ENCODE measurements at places on chromosomes 7 and 10.

DNA sequence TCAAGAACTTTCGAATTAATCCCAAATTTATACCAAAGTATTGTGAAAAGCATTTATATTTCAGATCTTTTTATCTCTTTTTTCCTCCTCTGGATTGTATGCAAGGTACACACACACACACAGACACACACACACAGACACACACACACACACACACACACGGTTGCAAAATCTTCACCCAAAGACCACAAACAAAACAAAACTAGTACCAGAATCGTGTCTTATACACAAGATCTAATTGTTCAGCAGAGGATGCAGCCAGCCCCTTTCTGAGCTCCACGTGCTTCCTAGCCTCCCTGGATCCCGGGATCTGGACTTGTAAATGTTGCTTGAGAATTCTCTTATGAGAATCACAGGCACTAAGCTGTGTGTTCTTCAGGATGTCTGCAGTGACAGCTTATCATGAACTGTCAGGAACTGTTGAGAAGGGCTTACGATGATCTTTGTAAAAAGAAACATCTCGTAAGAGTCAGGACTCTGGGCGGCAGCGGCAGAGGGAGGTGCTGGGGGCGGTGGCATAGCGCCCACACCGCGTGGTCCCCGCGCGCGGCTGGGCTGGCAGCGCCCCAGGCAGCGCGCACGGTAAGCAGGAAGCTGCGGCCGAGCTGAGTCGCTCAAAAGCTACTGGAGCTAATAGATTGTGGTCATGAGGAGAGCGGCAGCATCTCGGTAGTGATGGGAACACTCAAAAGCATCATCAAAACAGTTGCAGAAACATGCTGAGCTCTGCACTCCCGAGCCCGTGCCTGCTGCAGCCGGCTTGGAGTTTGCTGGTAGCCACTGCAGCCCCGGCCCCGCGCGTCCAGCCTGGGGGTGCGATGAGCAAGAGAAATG lies 277.6 kb downstream of the GATA3 start:
- DNase-seq = peak; percentile 88

DNA sequence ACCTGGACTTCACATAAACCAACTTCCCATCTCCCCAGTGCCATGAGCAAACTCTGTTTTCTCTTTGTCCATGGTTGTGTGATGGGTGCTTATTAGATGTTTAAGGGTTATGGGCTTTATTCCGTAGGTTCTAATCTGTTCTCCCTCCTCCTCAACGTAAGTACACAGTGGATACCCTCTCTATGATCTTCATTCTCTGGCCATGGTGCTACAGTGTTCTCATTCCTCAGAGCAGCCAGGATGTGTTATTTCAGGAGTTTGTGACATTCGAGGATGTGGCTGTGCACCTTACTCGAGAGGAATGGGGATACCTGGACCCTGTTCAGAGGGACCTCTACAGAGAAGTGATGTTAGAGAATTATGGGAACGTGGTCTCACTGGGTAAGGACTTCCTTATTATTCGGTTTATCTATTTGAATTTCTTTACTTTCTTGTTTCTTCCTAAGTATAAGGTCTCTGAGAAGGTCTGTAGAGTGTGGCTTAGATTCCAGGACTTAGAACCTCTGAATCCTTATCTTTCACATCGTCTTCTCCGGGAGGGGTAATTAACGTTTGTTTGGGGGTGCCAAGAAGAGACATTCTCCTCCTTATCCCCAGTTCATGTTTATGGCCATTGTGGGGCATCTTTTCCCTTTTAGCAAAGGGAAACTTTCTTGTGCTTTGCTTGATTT lies 3.8 kb downstream of the ZNF655 start:
- no peak for DNase-seq

GRCh38 chr10:126910798-126911197 lies 5.6 kb downstream of the DOCK1 start:
- DNase-seq = no peak

DNA sequence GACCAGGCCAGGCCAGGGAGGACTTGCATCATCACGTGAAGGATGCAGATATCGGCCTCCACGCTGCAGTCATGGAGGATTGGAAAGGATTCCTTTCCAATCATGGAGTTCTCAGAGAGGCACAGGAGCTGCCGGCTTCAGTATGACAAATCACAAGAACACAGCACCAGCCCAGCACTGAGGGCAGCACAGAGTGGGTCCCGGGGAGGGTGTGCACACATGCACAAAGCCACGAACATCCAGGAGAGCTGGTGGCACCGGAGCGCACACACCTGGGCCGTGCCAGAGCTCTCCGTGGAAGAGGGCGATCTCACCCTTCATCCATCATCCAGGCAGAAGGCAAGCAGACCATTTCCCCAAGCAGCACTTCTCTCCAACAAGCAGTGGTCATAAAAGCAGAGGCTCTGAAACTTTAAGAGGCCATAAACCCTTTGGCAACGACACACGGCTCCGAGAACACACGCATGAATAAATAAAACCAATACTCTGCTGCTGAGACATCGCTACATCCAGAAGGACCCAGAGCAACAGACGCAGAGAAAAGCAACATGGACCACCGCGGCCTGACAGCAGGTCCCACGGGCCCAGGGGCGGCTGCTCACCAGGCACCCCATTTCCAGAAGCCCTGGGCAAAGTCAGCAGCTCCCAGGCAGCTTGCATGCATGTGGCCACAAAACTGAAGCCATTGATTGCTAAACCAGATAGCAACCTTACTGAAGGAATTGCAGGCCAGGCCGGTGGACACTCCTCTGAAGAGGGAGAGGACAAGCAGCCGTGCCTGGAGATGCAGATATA lies 180.8 kb downstream of the USP6NL start:
- peak; percentile 70 for DNase-seq

DNA sequence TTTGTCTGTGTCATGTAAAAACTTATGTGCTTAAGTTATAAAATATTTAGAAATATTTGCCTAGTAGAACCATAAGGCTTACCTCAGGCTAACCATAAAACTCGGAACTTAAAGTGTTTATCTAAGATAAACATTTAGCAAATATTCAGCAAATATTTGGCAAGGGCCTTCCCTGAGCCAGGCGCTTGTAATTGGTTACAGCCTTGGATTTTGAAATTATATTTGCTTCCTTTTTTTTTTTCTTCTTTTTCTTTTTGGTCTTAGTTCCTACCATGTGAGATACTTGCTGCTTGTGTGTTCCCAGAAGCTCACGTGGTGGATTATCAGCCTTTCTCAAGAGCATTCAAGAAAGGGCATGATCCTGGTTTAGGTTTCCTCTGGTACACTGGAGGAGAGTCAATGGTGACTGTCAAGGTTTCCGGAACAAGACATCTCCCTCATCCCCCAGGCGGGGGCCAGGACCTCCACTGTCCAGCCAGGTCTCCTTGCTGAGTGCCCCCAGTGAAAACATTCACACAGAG lies 5.2 kb upstream of the BRI3 start:
- no peak for DNase-seq

- peak; percentile 3 for DNase-seq
These were observed 227.8 kb upstream of the GRB10 start for GRCh38 chr7:51010534-51010933.

DNA sequence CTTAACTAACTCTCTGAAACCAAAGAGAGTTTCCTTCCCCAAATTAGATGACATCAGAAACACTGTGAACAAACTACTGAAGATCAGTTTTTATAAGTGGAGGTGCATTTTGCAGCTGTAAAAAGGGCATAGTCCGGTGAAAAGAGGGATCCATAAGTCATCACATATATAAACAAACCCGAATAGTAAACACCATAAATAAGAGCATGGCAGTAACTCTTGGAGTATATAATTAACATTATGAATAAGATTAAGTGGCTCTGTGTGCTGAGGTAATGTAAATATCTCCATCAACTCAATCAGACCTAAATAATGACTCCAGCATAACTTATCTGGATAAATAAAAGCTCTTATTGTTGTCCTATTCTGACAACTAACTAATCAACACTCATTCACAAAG lies 43.0 kb upstream of the SHTN1 start:
- no peak for DNase-seq

- peak; percentile 55 for DNase-seq
These were observed 14.2 kb downstream of the MTURN start for GRCh38 chr7:30148951-30149459.

GRCh38 chr7:266851-267840 lies 22.8 kb upstream of the FOXL3 start:
- DNase-seq = no peak

DNA sequence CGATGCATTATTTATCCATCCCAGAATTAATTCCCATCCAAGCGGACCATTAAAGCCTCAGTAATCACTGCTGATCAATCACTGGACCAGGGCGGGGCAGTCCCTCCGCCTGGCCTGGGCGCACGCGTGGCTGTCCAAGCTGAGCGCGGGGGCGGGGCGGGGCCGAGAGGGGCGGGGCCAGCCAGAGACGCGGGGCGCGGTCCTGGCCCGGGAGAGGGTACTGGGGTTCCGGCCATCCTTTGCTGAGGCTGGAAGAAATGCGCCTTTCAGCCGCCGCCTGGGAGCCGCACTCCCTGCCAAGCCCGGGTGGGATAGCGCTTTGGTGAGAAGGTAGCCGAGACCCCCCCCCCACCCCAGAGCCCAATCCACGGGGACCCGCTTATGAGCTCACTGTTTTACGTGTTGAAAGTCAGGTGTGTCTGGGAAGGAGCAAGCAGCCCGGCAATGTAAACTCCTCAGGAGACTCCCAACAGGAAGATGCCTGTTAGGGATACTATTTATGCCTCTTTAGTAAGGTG lies at the start of gene ARHGAP22:
TSS of gene ARHGAP22 (minus strand) at position 83 of the 518 bp plus-strand sequence. CDS start 277 bp downstream, outside the sequence.
- DNase-seq = peak; percentile 85

GRCh38 chr7:140889645-140890044 lies 35.1 kb downstream of the BRAF start:
- no peak for DNase-seq

DNA sequence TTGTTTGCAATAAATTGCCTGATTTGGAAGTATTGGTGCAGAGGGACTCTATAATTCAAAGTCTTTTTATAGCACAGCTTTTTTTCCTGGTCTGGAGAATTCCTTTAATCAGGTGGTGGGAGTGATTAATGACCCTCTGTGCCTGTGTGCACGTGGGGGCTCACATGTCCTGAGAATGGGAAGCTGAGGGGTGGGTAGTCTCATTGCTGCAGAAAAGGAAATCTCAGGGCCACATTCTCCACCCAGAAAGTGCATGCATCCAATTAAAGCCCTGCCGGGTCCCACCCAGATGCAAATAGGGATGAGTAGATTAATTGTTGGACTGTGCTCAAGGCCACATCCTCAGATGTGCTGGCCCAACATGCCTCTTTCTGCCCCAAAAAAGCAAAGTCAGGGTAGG lies 324.7 kb downstream of the CXCL12 start:
- no peak for DNase-seq

- DNase-seq = no peak
These were observed 173.1 kb downstream of the KIAA1217 start for GRCh38 chr10:24382045-24382444.

DNA sequence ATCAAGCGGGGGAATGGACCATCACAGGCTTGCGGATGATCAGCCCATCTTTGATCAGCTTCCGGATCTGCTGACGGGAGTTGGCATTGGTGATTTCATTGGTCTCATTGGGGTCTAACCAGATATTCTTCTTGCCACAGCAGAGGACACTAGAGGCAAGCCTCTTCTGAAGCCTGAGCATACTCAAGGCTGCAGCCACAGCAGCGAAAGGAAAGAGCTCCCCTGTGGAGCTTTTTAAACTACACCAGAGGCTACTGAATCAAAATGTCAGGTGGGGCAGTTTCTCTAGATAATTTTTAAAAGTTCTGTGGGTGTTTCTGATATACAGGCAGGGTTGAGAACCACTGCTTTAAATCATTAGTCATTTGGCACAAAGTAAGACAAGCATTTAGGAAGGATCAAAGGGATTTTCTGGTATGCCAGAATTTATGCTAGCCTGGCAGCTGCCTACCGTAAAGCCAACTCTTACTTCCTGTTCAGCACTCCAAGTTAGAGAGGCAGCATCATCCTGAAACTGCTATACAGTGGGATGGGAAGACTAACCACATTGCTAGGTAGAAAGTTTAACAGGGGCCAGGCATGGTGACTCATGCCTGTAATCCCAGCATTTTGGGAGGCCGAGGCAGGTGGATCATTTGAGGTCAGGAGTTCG lies 7.0 kb downstream of the NAPEPLD start:
- no peak for DNase-seq

DNA sequence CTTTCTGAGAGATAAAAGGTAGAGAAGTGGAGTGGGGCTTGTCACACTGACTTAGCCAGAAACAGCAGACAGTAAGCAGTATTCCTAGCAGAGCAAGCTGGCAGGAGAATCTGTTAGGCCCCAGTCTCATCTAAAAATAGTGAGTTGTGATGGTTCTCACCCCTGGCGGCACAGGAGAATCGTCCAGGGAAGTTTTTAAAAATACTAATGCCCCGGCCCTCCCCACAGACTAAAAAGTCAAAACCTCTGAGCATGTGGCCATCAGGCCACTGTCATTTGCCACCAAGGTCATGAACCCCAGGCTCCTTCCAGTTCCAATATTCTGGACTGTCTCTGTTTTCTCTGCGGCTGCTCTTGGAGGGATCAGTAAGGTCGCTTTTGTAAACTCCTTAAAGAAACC lies 34.0 kb downstream of the LYZL1 start:
- DNase-seq = no peak

GRCh38 chr7:92260248-92260781 lies 14.5 kb downstream of the ANKIB1 start:
- DNase-seq = no peak

DNA sequence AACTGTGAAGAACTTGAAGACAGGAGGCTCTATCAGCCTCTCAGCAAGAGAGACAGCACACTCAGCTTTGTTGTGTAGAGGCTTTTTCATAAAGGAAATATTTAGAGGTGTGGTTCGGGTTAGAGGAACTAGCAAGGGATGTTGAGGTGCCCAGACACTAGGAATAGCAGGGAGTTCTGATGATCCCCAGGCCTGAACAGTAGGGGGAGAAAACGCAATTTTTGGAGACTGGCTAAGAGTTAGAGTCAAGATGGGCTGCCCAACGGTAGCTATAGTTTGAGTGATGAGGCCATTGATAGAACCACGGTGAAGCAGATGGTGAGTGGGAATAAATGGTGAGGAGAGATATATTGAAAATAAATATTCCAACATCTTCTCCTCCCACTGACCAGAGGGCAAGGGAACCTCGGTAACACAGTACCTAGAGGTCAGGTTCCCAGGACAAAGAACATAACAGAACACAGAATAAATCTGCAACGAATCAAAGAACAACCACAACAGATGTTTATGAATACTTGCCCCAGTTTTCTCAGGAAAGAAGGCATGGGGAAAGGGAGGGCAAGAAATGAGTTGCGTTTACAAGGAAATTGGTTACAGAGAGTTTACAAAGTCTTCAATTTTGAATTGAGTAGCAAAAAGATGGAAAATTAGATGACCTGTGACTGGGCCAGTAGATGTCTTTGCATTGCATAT lies 24.2 kb upstream of the BPGM start:
- DNase-seq = no peak
